ENCODE measurements at places on chromosomes 7 and 10.

DNA sequence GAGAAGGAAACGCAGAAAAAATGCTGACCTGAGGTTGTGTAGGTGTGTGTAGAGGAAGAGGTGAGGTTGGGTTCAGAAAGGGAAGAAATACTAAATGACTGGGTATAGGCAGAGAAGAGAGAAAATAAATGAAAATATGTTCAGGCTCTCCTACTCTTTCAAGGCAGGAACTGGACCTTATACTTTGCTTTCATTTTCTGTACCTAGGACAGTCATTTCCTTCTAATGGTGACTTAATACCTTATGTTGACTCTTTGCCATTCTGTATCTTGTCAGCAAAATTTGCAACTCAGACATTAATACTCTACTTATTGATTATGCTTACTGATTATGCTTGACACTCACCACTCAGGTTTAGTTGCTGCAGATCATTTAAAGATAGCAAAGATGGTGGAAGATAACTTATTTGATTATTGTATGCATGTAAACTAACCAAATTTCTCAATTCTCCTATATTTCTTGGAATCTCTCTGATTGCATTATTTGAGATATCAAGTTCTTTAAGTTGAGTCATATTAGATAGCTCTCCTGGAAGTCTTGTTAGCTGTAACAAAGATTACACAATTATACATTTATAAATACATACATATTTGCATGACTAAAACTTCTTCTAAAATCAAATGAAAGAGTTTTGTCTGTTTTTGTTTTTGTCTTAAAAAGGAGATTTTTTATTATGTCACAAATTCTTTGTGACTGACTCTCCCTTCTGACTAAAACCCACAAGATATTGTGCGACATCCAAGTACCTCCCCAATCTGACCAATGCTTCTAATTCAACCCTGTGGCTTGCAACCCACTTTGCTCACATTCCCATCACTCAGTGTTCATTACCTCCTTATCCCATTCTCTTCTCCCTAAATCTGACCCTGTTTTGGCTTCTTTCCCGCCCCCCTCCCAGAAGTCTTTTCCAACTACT lies 20.0 kb downstream of the LRRD1 start:
- no peak for DNase-seq

GRCh38 chr7:136919820-136920219 lies 51.4 kb downstream of the CHRM2 start:
- DNase-seq = no peak

DNA sequence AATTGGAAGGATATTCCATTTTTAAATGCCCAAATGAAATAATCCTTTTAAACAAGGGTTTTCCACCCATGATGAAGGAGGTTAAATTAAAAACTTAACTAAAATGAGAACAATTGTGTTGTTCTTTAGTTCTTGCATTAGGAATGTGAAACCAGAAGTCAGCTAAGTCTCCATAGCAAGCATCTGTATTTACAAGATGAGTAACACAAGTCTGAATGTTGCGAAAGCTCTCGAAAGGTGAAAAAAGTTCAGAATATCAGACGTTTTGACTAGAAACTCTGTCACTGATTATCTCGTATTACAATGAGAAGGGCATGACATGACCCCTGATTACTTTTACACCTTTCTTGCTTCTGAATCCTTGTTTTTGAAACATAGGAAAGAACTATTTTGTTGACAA lies 149.6 kb downstream of the BICC1 start:
- DNase-seq = no peak

DNA sequence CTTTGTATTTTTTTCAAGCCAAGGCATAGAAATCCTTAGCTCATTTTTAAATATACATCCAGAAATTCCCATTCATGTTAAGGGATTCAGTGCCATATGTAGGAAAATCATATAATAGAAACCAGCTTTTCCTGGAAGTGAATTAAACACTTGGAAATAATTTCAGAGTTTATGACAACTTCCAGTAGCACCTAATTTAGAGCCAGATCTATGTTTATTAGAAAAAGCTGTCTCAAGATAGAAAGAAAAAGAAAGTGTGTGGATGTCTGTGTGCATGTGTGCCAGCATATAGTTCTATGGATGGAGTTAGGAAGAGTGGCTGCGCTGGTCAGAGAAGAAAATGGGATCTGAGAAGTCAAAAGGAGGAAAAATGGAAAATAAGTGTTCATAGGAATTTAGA lies 225.7 kb downstream of the DGKB start:
- no peak for DNase-seq

GRCh38 chr10:16234916-16235315 lies 201.9 kb upstream of the PTER start:
- DNase-seq = no peak

- no peak for DNase-seq
Observed at GRCh38 chr7:94436018-94436604, 41.4 kb downstream of the COL1A2 start.

- no peak for DNase-seq
Observed at GRCh38 chr7:36440880-36441279, 51.2 kb downstream of the ANLN start.

DNA sequence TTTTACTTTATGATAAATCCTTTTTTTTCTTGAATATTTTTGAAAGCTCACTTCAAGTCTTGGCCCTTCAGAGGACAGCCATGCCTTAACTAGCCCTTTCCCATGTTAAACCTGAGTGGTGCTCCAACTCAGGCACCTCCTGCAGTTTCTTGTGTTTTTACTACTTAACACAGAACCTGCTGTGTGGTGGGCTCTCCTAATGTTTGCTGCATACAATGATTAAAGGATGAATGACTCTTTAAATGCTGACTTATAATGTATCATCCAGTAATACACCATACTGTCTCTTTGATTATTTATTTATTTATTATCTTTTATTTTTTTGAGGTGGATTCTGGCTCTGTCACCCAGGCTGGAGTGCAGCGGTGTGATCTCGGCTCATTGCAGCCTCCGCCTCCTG lies 179.4 kb downstream of the SEMA3E start:
- no peak for DNase-seq

GRCh38 chr7:158816271-158816670 lies 13.0 kb downstream of the ESYT2 start:
- DNase-seq = no peak

- no peak for DNase-seq
Observed at GRCh38 chr7:94239661-94240234, 154.9 kb upstream of the COL1A2 start.

GRCh38 chr10:47207281-47207615 lies 92.7 kb upstream of the GDF10 start:
- DNase-seq = no peak

DNA sequence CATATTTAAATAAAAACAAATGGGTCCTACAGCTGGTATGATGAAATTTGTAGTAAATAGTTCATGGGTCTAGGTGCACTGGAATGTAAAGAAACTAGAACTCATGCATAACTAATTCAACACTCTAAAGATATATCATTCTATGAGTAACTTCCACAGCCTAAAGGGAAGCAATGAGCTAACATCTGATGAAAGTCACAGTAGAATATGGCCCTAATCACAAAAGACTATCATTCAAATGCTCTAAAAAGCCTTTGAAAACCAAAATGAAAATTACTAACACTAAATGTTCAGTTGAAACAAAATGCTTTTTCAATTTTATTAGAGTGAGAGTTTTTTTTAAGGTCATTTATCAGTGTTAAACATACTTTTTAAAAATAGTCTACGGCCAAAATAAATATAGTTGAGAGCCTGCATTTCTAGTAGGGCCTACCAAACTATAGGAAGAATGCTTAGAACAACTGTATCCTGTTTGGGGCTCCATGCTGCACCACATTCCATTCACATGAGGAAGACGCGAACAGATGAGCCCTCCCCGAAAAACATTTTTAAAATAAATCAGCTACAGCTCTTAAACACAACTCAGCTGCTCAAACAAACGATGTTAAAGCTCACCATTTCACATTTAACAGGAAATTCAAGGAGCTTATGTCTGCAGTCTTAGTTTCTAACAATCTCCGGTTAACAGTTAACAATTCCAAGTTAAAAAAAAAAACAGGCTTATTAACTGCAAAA lies 134.5 kb downstream of the NRBF2 start:
- DNase-seq = no peak

- DNase-seq = no peak
Observed at GRCh38 chr7:86558680-86559501, 84.8 kb upstream of the GRM3 start.

- DNase-seq = no peak
Observed at GRCh38 chr10:47367646-47368045, 16.4 kb downstream of the ZNF488 start.

DNA sequence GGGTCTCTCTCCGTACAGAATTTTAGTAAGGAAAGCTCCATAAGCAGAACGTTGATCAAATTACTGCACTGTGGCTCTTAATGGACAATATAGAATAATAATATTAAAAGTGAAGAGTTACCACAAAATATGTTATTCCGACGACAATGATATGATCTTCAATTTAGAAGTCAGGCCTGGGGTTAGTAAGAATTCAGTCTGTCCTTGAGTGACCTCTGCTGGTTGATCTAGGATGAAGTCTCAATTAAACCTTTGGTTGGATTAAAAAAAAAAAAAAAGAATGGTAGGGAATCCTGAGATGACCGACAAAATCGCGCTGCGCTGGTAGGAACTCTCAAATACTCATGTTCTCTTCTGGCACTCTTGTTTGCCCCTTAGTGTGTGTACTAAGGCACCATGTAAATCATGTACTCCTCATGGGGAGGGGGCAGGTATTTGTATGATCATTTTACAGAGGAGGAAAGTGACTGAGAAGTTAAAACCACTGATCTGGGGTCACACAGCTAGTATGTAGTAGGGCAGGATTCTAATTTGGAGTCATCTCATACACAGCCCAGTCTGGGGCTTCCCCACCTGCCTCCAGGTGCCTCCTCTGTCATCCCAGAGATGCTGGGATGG lies 161.3 kb upstream of the NPVF start:
- DNase-seq = no peak

DNA sequence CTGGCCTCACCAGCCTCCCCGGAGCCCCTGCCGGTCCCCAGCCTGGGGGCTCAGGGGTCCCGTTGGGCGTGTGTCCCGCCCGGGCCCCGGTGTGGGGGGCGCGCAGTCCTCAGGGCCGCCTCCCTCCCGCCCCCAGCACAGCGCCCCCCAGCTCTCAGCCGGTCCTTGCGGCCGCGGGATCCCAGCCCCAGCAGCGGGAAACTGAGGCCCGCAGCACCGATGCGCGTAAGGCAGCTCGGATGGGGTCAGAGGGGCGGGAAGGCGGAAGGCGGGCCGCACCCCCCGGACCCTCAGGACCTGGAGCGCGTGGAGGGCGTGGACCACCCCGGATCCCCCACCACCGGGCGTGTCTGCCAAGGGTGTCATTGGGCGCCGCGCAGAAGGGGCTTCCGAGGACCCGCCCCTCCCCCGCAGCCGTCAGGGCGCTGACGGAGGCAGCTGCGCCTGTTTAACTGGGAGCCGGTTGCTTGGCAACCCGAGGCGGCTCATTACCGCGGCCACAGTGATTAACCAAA lies 14.9 kb downstream of the UNCX start:
- DNase-seq = no peak

- DNase-seq = no peak
Observed at GRCh38 chr7:26096136-26096535, 55.9 kb upstream of the NFE2L3 start.

DNA sequence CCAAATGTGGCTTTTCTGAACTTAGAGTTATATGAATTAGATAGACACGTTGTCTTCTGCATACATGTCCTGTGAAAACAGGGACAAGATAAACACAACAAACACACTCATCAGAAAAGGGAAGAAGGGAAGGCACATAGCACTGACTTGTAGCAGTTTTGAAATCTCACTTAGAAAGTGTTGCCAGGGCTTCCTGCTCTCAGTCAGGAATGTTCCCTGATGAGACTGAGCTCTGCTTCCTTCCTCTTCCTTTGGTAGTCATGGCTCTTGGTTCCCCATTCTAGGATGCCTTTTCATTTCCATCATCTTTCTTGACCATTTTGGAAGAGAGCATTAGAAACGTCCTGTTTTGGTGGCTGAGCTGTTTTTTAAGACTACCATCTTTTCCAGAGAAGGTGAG lies 233.8 kb upstream of the LYZL1 start:
- DNase-seq = no peak

GRCh38 chr7:2608921-2609411 lies 22.8 kb upstream of the TTYH3 start:
- no peak for DNase-seq

GRCh38 chr7:45599851-45600706 lies 25.9 kb downstream of the ADCY1 start:
- no peak for DNase-seq

GRCh38 chr7:90666186-90666585 lies 70.1 kb downstream of the CDK14 start:
- DNase-seq = no peak

GRCh38 chr7:18572154-18572553 lies 76.6 kb downstream of the HDAC9 start:
- no peak for DNase-seq

GRCh38 chr7:41053820-41054219 lies 649.1 kb downstream of the INHBA start:
- no peak for DNase-seq

- no peak for DNase-seq
Observed at GRCh38 chr10:23439452-23439960, 631 bp downstream of the OTUD1 start.

GRCh38 chr7:30708983-30709382 lies 26.7 kb upstream of the CRHR2 start:
- DNase-seq = no peak

DNA sequence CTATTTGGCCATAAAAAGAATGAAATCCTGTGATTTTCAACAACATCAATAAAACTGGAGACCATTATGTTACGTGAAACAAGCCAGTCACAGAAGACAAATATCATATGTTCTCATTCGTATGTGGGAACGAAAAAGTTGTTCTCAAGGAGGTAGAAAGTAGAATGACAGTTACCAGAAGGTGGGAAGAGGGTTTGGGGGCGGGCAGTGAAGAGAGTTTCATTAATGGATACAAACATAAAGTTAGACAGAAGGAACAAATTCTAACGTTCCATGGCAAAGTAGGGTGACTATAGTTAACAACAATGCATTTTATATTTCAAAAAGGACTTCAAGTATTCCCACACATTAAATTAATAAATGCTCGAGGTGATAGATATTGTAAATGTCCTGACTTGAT lies 97.4 kb downstream of the ZPBP start:
- no peak for DNase-seq

DNA sequence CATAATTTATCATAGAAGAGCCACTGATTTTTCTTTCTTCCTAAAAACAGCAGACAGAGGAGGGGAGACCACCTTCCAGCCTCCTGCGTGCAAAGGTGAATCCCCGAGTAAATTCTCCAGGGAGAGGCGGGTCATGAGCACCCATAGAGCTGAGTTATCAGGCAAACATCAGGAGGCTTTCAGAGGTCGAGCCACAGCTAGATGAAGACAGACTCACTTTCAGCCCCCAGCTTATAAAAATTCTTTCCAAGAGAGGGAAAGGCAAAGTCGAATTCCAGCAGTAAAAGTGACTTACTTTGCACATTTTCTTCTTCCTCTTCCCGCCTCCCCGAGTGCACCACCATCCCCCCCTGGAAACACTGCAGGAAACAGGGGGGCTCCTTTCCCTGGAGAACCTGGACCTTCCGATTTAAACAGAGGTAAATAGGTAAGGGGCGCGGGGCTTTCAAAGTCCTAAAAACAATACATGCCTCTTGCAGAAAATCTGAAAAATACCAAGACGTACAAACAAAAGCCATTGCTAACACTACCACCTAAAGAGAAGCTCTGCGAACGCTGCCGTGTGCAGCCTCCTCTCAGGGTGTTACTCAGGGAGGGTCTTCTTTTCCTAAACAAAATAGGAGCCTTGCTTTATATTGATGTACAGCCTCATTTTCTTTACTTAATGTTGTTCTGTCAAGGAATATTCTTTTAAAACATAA lies 163.8 kb downstream of the SVIL start:
- DNase-seq = no peak

GRCh38 chr10:68861253-68861652 lies 33.9 kb downstream of the STOX1 start:
- no peak for DNase-seq

- DNase-seq = no peak
Observed at GRCh38 chr10:47276576-47277351, 23.2 kb upstream of the GDF10 start.

Measured in stimulated activated CD8-positive, alpha-beta memory T cell treated with anti-CD3 and anti-CD28 coated beads, Interleukin-7, amount 100 ng/mL, for 1 hour (primary cell).